ENCODE measurements at places on chromosomes 5 and 9.
A peak's percentile ranks its signal among the peaks of the same experiment; 100 is the strongest.

- no peak for DNase-seq
These were observed 2.0 kb downstream of the GNG10 start for GRCh38 chr9:111663301-111663823.

DNA sequence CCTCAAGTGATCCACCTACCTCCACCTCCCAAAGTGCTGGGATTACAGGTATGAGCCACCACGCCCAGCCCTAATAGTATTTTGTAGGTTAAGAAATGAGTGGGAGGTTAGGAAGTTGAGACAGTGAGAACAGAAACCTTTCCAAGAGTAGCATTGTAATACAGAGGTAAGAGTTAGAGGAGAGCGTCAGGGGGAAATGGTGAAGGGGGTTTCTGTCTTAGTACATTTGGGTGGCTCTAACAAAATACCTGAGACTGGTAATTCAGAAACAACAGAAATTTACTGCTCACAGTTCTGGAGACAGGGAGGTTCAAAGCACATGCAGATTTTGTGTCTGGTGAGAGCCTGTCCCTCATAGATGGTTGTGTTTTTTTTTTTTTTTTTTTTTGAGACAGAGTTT lies 18.8 kb downstream of the SMIM3 start:
- DNase-seq, result no peak

DNA sequence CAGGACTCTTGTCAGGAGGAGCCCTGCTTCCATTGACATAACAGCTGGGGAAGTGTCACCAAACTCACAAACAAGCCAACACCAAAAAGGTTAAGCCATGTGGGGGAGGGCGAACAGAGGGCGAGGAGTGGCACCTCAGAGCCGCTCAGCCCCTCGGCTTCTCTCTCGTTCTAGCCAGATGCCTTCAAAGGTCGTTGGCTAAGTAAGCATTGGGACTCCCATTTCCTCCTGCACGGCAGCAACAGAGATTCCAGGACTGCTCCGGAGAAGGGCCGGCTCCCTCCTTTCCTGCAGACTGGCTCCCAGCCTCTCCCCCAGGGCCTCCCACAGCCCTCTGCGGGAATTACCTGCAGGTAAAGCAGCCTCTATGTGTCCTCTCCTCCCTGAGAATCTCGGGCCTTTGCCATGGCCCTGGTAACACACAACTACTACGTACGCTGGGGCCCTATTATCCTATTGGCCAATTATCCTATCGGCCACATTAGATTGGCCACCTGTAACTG lies 52.1 kb upstream of the RNU6ATAC start:
- DNase-seq, result no peak

- DNase-seq, result no peak
These were observed 510.1 kb downstream of the NR2F1-AS1 start for GRCh38 chr5:93070938-93071337.

DNA sequence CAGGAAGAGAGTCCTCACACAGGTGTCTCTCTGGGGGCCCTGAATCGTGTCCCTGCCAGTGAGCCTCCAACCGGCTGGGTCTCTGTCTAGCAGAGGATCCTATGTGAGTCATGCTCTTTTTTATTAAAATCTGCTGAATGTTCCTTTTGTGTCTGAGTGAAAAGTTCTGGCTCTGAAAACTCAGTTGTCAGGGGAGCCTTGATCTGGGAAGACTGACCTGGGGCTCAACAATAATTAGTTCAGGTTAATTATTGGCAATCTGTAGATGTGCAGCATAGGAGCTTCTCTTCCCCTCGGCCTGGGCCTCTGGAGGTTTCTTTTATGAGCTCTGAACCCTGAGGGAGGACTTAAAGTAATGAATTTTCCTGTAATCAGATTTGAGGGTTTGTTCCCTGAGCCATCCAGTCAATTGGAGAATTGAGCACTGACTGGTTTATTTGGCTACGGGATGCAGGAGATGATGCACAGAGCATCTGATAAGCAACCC lies 45.2 kb downstream of the ALG2 start:
- no peak for DNase-seq

DNA sequence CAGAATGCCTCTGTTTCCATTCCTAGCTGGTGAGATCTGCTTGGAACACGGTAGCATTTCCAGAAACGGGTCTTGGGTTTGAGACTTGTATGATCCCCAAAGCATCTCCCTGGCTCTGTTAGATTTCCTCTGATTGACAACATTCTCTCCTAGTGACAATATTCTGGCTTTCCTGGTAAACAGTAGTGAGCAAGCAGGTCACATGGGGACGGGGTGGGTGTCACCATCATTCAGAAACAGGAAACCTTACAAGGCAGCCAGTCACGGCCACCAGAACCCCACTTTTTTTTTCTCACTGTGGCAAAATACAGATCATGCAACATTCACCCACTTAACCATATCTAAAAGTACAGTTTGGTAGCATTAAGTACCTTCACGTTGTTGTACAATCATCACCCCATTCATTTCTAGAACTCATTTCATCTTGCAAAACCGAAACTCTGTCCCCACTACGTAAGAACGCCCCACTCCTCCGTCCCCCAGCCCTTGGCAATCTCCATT lies 90.1 kb upstream of the LMX1B start:
- DNase-seq, result no peak

DNA sequence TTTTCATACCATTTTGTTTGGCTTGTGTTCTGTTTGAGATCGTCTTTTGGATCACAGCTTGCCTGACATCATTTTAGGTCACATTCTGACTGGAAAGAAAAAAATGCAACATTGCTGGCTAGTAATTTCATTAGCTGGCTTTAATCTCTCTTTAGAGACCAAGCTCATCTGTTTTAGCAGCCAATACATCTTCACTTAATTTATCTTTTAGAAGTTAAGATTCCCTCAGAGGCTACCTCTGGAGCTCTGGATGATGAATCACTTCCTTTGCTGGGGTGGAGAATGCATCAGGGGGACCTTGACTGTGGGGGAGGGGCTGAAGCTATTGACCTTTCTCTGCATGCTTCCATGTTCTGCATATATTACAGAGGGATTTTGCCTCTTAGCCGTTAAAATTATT lies 181.5 kb upstream of the OTULINL start:
- DNase-seq, result no peak

- DNase-seq, result peak; percentile 78
These were observed at the start of gene RXRA for GRCh38 chr9:134325813-134326723. Gene RXRA (plus strand): TSS chr9:134326455. CDS start chr9:134326632, 177 bp downstream.

DNA sequence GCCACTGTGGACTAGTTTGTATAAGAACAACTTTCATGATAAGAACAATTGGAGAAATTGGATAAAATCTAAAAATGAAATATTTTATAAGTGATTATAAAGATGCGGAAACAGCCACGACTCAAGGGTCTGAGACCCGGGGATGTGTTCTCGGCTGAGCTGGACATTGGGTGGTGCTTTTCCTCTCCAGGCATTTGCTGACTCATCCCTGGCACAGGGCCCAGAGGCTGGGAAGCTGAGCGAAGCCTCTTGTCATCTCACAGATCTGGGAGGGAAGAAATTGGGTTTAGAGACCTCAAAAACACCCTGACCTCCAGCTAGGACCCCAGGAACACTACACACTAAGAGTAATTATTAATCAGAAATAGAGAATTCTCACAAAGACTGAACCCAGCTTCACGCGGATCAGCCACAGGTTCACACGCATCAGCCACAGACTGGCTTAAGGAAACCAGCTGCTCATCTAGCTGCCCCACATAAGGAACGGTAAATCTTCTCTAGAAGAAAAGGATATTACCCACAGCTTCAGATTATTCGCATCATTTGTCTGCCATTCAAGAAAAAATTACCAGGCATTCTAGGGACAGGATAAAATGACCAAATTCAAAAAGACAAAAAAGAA lies 2.8 kb upstream of the OR2V1 start:
- DNase-seq, result no peak

- DNase-seq, result no peak
These were observed 102.8 kb upstream of the SMIM23 start for GRCh38 chr5:171682801-171683200.

DNA sequence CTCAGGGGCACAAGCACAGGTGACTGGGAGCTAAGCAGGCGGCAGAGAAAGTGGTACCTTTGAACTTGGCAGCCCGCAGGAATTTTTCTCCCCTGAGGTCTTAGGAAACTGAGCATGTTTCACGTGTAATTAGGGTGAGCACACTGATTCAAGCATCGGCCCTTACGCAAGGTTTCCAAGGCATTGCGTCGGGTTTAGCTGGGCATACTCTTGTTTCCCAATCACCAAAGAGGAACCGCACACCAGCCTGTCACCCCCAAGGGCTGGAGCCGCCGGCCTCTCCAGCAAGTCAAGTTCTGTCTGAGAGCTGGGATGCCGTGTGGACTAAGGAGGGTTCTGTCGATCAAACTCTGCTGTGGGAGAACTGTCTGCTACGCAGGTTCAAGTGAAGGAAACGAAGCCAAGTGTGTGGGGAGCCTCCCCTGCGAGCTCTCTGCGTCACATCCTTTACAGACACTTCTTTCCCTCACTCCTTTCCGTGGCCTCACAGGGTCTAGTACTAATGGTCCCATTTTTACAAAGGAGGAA lies 53.0 kb downstream of the ERGIC1 start:
- DNase-seq, result no peak

DNA sequence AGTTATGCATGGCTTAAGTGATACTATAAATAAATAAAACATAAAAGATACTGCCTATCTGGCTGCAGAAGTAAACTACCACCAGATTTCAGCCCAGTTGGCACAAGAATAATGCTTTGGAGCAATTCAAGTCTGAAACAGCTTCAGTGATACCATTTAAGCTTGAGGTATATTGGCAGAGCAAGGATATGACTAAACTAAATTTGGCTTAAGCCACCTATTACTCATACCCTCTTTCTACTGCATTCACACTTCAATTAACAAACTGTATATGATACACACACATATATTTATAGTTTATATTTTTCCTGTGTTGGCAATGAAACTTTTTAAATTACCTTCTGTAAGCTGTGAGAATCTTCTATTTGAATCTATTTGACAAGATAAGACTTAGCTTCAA lies 431.9 kb downstream of the ANXA1 start:
- no peak for DNase-seq

GRCh38 chr5:56323505-56323904 lies 90.4 kb upstream of the ANKRD55 start:
- DNase-seq, result no peak

DNA sequence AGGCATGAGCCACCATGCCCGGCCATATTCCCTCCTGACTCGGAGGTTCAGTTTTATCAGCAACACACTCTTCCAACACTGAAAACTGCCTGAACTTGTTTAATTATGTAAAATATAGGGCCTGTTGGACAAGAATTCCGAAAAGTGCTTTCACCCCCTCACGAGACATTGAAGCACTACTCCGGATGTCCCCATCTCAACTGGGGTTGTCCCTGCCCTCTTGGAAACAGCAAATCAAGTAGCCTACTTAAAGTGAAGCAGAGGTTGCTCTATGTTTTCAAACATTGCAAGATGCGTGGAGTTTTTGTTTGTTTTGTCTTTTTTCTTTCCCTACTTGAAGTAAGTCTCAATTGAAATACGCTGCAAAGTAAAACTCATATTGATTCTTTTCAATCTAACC lies 7.6 kb downstream of the PTGER4 start:
- DNase-seq, result no peak

DNA sequence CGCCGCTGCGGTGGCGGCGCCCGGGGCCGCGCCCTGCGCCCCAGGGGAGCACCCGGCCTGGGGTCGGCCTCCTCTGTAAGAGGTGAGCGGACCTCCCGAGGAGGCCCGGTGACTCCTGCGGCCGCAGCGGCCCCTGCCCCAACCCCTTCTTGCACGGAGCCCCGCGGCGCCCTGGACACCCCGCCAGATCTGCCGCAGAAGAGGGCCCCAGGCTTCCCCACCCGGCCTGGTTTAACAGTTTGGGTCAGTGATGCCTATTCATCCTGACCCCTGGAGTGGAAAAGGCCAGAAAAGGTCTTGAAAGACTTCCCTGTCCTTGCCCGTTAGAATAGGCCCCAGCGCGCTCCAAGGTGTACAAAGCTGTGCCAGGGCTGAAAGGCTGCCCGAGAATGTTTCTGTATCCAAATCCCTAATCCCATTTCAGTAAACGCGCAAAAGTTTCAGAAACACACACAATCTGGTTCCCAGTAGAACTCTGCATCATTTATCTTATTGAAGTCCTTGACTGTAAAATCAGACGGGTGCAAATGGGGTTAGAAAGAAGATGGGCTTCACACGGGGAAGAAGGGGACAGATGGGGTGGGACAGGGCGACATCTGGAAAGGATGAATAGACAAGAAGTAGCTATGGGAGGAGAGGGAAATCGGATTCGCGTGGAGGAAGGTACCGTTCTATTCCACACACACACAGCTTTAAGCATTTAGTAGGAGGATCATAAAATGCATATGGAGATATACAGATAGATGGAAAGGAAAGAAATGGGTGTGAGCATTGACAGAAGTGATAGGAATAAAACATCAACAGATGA lies 1.1 kb upstream of the SSBP2 start:
- no peak for DNase-seq

- no peak for DNase-seq
These were observed 12.6 kb upstream of the DHFR start for GRCh38 chr5:80667384-80667783.

GRCh38 chr9:36102742-36103495 lies 33.6 kb upstream of the GLIPR2 start:
- peak; percentile 87 for DNase-seq

DNA sequence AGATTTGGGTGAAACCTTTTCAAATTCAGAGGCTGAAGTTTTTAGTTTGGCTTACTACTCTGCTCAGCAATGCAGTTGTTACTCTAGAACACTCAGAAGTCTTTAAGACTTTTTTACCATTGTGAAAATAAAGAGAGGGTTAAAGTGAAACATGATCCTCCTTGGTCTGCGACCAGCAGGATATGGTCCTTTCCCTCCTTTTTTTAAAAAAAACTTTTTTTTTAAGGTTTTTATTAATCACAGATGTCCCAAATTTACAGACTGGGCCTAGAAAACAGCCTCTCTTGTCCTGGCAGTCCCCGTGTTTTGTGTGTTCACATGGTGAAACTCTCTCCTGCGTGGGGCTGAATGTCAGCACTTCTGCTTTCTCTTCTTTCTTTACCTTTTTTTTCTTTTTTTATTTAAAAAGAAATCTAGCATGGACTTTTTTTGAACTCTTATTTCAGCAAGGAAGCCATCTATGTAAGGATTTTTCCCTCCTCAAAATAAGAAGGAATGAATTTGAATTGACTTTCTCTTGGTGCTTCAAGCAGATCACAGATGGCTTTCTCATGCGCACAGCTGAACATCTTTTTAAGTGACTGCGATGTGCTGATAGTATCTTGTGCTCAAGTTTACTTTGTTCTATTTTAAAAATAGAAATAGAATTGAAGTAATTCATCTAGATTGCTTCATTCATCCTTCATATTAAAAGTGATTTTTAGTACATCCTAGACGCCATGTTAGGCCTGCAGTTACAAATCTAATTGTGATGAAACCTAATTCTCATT lies 128.7 kb upstream of the OTULINL start:
- no peak for DNase-seq

- no peak for DNase-seq
These were observed 20.4 kb downstream of the GTF3C4 start for GRCh38 chr9:132690696-132691095.

Data from stimulated activated CD4-positive, alpha-beta T cell treated with anti-CD3 and anti-CD28 coated beads, Interleukin-2, amount 100 ng/mL, for 4 hours (primary cell).